NCI-H1048 (cell line): ENCODE measurements at places on chromosomes 12 and 14.

DNA sequence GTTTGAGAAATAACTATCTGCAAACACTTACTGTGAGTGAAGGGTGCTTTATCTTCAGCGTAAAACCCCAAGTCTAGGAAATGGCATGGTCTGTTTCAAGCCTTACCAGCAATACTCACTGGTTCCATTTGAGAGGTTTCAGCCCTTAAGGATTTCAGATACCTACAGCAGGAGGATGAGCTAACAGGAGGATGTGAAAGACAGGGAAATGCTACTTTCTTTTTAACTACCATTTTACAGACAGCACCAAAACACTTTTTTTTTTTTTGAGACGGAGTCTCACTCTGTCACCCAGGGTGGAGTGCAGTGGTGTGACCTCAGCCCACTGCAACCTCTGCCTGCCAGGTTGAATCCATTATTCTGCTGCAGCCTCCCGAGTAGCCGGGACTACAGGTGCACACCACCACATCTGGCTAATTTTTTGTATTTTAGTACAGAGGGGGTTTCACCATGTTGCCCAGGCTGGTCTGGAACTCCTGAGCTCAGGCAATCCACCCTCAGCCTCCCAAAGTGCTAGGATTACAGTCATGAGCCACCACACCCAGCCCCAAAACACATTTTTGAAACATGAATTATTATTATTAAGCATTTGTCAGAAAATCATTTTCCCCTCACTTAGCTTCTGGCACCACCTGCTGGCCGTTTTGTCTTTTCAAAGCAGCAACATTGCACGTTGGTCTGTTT, 4.6 kb downstream of the MTRFR start:
- peak; percentile 35 for DNase-seq

DNA sequence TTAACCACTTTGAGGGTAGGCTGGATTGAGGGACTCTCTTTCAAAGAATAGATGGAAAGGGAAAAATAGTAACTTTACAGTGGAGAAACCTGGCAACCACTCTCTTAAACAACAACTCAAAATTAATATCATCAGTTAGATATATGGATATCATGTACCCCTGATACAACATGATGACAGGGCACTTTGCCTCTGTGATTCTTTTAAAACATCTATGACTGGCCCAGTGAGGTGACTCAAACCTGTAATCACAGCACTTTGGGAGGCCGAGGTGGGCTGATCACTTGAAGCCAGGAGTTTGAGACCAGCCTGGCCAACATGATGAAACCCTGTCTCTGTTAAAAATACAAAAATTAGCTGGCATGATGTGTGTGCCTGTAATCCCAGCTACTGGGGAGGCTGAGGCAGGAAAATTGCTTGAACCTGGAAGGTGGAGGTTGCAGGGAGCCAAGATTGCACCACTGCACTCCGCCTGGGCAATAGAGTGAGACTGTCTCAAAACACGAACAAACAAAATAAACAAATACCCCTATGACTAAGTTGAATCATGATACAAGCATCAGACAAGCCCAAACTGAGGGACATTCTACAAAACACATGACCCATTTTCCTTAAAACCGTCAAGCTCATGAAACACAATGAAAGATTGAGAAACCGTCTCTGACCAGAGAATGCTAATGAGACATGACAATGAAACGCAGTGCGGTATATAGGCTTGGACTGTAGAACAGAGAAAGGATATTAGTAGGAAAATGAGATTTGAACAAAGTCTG, 26.4 kb upstream of the SLC7A8 start:
- no peak for DNase-seq

DNA sequence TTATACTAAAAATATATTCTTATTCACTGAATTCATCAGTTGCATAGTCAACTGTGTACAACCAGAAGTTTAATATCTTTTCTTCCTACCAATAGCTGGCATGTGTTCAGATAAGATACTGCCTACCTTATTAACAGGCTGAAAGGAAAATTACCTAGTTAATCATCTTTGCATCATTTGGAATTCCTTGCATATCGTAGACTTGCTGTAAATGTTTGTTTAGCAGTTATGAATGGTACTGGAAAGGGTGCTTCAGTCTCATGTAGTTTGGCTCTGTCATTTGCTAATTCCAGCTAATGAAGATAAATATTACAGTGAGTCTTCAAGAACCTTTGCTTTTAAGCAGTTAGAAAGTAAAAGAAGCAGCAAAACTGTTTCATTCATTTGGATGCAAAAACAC, 84.4 kb downstream of the PPHLN1 start:
- DNase-seq, result no peak

DNA sequence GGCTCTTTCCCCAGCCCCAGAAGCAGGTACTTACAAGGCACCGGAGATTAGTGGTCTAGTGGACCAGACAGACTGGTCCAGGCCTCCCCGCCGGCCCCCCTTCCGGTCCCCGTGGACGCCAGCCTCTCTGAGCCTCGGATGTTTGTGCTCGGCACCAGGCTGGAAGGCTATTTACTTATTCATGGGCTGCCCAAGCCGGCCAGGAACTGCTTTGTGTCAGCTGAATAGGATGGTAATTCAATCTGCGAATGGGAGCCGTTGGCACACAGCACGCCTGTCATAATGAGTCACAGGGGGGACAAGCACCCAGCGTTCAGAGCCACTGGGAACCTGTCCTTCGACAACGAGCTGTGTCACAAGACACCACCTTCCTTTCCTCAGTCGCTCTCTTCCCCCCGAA, 82.3 kb downstream of the RIMBP2 start:
- DNase-seq, result no peak

DNA sequence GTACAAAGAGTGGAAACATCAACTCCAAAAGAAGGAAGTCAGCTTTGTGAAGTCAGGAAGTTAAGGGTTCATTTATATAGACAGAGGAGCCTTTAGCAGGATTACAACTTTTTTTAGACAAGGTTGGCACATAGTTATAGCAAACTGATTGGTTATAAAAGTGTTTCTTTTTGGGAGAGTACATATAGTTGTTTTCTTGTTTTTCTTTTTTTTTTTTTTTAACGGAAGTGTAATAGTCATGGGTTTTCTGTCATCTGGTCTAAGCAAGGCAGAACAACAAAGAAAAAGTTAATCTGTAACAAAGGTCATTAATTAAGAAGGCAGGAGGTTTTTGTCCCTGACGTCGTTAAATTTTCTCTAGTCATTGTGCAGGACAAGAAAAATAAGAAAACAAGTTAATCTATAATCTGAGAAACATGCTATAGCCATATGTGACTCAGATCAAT, 13.0 kb upstream of the MFAP5 start:
- no peak for DNase-seq

- DNase-seq, result no peak
Observed at GRCh38 chr12:76915361-76916169, 36.7 kb upstream of the CSRP2 start.

DNA sequence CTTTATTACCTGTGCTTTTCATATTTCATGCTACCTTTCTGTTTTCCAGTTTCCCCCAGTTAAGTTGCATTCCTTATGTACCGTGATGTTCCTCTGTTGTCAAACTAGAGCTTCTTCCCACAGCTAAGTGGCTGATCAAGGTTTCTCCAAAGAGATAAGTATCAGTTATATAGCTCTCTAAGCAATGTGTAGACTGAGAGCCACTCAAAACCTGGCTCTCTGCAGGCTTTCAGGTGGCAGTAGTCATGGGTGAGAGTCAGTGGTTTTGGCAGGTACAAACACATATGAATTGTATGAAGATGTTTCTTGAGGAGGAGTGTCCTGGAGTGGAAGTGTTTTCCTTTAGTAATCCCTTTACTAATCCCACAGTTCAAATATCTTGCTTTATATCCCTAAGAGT, 28.4 kb downstream of the TXNRD1 start:
- no peak for DNase-seq

DNA sequence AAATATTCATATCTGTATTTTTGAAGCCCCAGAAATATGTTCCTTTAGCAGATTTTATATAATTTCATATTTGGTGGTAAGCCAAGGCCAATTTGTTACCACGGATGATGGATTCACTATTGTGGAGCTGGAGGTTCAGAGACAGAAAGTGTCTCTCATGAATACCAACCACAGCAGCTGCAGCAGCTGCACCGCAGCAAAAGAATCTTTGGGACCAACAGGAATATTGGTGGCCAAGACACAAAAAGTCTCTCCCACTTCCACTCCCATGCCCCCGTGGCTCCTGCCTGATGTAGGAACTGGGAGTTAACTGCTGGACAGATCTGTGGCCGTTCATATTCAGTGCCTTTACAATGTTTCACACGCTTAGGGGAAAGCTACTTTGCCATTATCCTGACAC, 155.3 kb downstream of the ADAMTS20 start:
- no peak for DNase-seq
